DMS 273 treated with DMSO at 0.1 percent for 48 hours (cell line): ENCODE measurements at places on chromosomes 16 and 17.

GRCh38 chr16:180681-181564 is 664 bp downstream of the HBQ1 start:
- DNase-seq = peak; percentile 54

DNA sequence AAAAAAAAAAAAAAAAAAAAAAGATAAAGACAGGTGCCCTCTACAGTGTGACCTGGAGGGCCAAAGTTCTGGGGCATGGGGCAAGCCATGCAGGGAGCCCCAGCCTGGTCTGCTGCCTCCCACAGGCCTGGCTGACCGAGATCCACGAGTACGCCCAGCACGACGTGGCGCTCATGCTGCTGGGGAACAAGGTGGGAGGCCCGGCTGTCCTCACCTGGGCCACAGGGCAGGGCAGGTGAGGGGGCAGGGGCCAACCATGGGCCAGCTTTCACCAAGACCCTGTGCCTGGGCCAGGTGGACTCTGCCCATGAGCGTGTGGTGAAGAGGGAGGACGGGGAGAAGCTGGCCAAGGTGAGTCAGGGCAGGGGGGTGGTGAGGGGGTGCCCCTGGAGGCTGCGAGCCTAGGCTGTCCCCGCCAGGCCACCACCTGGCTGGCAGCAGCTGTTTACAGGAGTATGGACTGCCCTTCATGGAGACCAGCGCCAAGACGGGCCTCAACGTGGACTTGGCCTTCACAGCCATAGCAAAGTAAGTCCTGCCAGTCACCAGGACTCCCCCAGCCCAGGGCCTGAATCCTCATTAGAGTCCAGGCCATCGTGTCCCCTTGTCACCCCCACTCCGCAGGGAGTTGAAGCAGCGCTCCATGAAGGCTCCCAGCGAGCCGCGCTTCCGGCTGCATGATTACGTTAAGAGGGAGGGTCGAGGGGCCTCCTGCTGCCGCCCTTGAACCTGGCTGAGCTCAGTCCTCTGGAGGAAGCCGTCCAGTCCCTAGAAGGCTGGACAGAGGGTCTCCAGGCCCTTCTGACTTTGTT is 2.7 kb upstream of the TRAF7 start:
- peak; percentile 58 for DNase-seq

- DNase-seq = no peak
These were observed 77.5 kb downstream of the USP32 start for GRCh38 chr17:60314423-60314822.

DNA sequence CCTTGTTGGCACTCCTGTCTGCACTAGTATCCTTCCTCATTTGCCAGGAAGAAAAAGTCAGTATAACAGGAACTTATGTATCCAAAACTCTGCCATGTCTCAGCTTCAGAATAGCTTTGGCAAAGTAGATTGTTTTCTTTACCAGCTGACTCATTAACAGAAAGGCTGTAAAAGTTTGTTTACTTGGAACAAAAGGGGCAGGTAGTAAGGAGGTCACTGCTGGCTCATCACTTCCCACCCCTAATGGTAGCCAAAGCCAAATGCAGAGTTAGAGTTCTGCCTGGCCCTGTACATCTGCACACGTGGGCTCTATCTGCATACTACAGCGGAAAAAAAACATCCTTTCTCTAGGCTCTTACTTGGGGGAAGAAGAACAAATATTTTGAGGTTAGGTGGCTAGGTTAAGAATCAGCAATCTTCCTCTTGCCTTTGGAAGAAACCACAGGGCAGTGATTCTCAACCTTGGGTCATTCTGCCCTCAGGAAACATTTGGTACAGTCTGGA is 90.9 kb upstream of the BCAR1 start:
- no peak for DNase-seq

- DNase-seq = no peak
These were observed 309.0 kb upstream of the PMFBP1 start for GRCh38 chr16:72480911-72481310.

GRCh38 chr16:24445216-24445615 is 94.2 kb upstream of the RBBP6 start:
- no peak for DNase-seq

GRCh38 chr17:78174346-78174869 is 6.0 kb downstream of the SYNGR2 start:
- no peak for DNase-seq

DNA sequence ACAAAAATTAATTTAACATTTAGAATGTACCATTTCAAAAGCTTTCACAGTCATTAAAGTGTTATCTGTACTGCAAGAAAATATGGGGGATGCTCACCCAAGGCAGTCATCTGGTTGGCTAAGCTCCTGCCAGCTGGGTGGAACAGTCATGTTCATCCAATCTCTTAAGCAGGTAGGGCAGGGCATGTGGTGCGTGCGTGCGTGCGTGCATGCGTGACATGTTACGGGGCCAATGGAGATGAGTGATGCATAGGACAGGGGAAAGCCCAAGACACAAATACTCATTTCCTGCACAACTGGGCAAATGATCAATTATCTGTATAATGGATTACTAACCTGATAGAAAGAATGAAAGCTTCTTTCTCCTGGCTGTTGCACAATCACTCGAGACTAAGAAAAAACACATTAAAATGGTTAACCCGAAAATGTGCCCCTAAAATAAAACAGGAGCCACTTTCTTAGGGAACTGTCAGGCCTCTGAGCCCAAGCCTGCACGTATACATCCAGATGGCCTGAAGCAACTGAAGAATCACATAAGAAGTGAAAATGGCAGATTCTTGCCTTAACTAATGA is 104.4 kb downstream of the MYO1D start:
- DNase-seq = no peak
